NCI-H2107 (cell line): ENCODE measurements at places on chromosomes 11 and 22.

DNA sequence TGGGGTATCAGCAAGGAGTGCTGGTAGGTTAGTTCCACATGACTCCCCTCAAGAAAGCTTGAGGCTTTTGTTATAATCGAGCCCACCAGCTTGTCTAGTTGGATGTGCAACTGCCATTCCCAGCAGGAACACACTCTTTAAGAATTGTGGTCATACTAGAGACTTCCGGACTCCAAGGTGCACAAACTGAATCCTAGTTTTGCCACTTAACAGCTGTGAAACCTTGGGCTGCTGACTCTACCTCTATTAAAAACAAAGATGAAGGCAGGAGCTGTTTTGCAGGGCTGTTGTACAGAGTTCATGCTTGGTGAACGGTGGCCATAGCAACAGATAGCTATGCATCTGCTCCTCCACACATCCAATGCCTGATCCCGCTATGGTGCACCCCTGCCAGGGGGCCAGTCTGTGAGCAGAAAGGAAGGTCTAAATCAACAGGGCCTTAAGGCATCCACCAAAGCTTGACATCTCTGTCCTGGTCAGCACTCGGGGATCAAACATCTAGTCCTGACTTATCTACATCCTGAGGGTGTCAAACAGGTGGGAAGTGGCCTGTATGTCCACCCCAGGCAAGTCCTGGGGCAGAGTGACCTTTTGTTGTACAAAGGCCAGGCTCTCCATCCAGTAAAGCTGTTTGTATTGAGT, 36.4 kb downstream of the DKK3 start:
- no peak for DNase-seq

DNA sequence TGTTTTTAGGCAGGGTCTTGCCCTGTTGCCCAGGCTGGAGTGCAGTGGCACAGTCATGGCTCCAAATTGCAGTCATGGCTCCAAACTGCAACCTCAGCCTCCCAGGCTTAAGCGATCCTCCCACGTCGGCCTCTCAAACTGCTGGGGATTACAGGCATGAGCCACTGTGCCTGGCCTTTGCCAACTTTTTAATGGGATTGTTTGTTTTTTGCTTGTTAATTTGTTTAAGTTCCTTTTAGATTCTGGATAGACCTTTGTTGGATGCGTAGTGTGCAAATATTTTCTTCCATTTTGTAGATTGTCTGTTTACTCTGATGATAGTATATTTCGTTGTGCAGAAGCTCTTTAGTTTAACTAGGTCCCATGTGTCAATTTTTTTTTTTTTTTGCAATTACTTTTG, 10.0 kb upstream of the SCGB1D1 start:
- no peak for DNase-seq

- no peak for DNase-seq
These were observed 9.1 kb downstream of the CPT1A start for GRCh38 chr11:68832476-68833181.

DNA sequence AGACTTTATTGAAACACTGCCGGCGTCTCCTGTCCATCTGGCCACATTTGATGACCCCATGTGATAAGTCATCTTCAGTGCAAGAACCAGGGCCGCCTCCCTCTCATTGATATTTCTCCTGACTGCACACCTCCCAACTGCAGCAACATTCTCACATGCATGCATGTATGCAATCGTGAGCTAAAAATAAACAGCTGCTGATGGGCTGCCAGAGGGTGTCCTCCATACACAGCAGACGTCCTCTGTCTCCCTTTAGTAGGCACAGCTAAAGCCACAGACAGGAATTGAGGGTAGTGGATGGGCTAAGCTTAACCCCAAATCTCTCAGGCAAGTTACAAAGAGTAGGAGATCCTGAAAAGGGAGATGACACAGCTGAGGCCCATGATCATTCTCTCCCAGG, 106.7 kb upstream of the HSD17B12 start:
- no peak for DNase-seq

DNA sequence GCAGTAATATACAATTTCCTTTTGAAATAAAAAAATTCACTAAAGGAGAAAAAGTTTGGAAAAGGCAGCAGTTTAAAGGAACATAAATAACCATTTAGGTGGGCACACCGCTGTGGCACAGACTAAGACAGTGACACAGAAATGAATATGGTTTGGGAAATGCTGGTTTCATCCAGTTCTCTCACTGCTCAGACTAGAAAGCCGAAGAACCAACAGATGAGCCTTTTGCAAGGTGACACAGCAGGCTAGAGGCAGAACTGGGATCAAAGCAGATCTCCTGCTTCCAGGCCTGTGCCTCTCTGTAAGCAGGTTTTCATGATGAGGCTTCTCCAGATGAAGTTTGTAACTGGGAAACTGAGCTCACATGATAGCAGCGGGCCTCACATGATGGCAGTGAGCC, 380.0 kb upstream of the NARS2 start:
- no peak for DNase-seq

DNA sequence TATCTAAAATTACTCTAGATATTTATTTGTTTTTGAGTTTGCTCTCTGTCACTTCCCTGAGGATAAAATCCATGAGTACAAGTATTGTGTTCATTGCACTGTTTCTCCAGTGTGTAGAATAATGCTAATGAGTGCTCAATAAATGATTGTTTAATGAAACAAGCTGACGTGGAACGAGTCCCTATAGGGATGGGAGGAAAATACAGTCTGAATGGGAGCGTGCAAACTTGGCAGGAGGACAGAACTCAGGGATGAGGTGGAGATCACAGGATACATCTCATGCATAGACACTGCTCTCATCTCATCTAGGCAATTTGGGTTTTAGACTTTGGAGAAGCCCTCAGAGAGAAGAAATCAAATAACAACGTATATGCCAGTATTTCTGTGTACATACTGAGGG, 58.4 kb upstream of the ZC3H12C start:
- no peak for DNase-seq

DNA sequence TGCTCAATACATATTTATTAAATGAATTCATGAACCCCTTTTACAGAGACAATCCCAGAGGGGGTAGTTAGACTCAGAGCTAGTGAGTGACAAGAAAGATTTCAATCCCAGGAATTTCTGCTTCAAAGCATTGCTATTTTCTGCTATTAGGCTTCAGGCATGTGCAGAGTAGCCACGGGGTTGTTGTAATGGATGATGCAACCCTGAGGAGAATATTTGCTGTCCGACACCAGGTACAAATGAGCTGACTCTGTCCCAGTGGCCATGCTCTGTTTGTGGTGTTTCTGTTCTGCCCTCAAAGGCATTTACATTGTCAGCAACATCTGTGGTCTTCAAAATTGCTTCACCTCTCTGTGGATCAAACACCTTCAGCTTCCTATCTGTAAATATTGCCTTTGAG, 102.6 kb downstream of the CSNK2A3 start:
- DNase-seq: no peak

- DNase-seq: peak; percentile 60
These were observed 2.0 kb downstream of the KCNJ11 start for GRCh38 chr11:17386331-17387084.

DNA sequence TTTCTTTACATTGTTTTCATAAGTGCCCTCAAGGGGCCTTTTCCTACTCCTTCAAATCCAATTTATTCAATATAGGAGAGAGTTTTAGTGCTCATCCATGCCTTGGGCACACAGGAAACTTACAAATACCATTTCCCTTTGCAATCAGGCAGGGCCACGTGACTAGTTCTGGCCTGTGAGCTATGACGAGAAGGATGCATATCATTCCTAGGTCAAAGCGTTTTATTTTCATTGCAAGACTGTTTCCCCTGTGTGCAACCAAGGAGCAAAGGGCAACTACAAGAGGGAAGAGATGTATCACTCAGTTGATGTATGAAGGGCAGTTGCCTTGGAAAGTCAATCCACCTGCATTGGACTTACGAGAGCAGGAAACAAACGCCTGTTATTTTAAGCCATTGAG, 1.9 kb upstream of the TRAF6 start:
- no peak for DNase-seq

DNA sequence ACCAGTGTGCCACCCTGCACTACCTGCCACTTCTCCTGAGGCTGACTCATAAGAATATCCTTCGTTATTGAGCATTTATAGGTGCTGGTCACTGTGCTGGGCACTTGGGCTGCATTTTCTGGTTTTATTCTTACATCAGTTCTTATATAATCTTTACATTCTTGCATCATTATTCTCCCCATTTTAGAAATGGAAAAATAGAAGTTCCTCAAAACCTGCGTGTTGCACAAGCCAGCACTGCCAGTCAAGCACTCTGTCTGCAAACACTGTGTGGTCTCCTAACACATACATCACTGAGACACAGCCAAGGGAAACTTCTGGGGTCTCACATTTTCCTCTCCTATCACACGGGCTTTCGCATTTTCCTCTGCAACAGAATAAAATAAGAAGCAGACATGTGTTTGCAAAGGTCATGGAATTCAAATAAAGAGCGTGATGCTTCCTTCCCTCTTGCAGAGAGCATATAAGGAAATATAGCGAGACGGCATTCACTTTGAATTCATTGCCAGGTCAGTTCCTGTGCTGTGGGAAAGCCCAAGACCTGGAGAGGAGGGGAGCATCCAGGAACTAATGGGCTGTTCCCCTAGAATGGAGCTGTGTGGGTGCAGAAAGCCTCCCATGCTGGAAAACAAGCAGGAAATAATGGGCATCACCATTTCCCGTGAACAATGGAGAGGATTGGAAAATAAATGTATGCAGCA, 73.9 kb upstream of the SEZ6L start:
- DNase-seq: no peak

- DNase-seq: no peak
These were observed 55.7 kb upstream of the OR5AN1 start for GRCh38 chr11:59302991-59303390.

DNA sequence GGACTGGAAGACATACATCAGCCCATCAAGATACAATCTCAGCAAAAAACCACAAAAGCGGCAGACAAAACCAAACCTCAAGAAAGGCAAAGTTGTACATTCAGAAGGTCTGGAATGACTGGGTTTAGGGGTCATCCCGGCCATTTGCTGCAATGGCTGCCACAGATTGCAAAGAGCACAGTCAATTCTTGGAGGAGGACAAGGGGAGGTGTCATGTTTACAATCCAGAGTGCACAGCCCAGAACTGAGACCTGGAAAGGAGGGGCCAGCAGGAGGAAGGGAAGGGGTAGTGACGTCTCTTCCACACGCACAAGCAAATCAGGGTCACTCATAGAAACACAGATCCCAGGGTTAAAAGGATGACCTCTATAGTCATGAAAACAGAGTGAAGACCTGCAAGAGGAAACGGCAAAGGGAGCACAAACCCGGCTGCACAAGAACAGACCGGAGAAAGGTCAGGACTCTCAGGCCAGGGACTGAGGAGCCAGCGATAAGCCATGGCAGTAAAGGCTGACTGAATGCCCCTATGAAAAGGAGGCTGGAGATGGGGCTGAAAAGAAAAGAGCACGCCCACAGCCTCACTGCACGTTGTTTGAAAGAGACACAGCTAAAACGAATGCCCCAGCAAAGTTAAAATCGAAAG, 18.2 kb upstream of the MUC5AC start:
- DNase-seq: no peak
